ENCODE measurements at places on chromosomes 2 and 18. TPM values are rescaled to one million over a fixed set of nuclear protein-coding genes. Genes with fewer than 3 reads are reported as not detected.

CASP8 gene
- 35.6 TPM for total RNA-seq

NFATC1 gene
- total RNA-seq: 0.72 TPM

ALPP gene
- not detected for total RNA-seq

IL18RAP gene
- 0.48 TPM for total RNA-seq

NTSR2 gene
- total RNA-seq: not detected

SH3RF3 gene
- total RNA-seq: under 0.01 TPM
